A549 treated with Mapracorat at 1 μM for 4 hours (cell line): ENCODE measurements at places on chromosomes 2 and 18. TPM values are rescaled to one million over a fixed set of nuclear protein-coding genes. Genes with fewer than 3 reads are reported as not detected.

Gene PROKR1
- not detected in 5 replicates for total RNA-seq

Gene NT5C1B
- total RNA-seq = not detected in 5 replicates

Gene ATRAID
- total RNA-seq = 206 to 230 TPM (median 222 TPM) in 5 replicates

Gene SLC23A3
- total RNA-seq = 0.59 to 1.1 TPM (median 0.86 TPM) in 5 replicates

Gene TIGD1
- total RNA-seq = 4.3 to 5.6 TPM (median 4.9 TPM) in 5 replicates

Gene TMEM247
- not detected in 5 replicates for total RNA-seq

Gene SLC5A7
- not detected in 5 replicates for total RNA-seq
